Activated naive CD8-positive, alpha-beta T cell treated with anti-CD3 and anti-CD28 coated beads, Interleukin-2, amount 50 U/mL, for 24 hours (primary cell): ENCODE measurements at places on chromosomes 7 and 10.

- no peak overlapping the region for H3K27ac ChIP-seq
- H3K4me1 ChIP-seq = peaks cover 32% of the 10 kb centered on the region
- no peak overlapping the region for H3K4me3 ChIP-seq
Measured at GRCh38 chr10:47278152-47278473, 21.9 kb upstream of the GDF10 start.

- H3K4me3 ChIP-seq = no peak overlapping the region
- DNase-seq = no peak
- H3K27me3 ChIP-seq = no peaks in the 10 kb centered on the region
- H3K27ac ChIP-seq = no peak overlapping the region
- no peaks in the 10 kb centered on the region for H3K4me1 ChIP-seq
- no peaks in the 10 kb centered on the region for H3K36me3 ChIP-seq
Measured at GRCh38 chr10:81303656-81304055, 571.3 kb upstream of the NRG3 start.

DNA sequence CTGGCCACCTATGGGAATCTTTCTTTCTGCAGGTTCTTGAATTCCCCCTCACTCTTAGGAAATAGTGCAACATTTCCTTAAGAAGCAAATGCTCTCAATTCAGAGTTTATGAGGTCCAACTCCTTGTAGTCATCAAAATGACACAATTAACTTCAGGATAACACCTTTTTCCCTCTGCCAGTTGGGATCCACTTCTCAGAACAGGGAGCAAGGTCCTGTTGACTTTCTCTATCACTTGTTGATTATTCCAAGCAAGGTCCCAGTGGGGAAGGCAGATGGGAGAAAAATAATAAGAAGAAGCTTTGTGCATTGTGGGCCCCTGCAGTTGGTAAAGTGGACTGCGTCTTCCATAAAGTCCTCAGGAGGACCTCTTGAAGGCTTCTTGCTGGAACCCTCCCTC, 315.6 kb upstream of the NPSR1 start:
- H3K27me3 ChIP-seq = no peaks in the 10 kb centered on the region
- H3K4me3 ChIP-seq = no peak overlapping the region
- DNase-seq = no peak

GRCh38 chr10:86403183-86403797, 36.7 kb upstream of the GRID1 start:
- no peaks in the 10 kb centered on the region for H3K27me3 ChIP-seq
- peaks cover 20% of the 10 kb centered on the region for H3K4me1 ChIP-seq
- no peak for DNase-seq
- no peaks in the 10 kb centered on the region for H3K36me3 ChIP-seq

DNA sequence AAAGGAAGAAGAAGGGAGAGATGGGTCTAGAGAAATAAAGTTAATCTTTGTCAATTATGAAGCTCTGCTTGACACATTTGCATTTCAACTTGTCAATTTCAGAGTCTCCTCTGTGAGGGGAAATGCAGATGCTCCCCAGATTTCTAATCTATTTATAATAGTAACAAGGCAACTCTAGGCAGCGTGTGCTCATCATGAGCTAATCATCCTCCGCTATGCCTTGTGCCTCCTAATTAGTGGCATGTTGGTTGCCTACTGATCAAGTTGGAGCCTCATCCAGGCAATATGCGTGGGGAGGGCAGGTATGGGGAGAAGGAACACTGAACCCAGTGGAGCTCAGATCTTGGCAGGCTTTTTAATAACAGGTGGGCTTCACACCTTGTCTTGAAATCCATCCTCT, 628.6 kb downstream of the SORCS3 start:
- H3K27ac ChIP-seq = no peak overlapping the region
- no peaks in the 10 kb centered on the region for H3K27me3 ChIP-seq
- H3K36me3 ChIP-seq = no peaks in the 10 kb centered on the region
- no peak for DNase-seq
